ENCODE measurements at places on chromosomes 5 and 9.

DNA sequence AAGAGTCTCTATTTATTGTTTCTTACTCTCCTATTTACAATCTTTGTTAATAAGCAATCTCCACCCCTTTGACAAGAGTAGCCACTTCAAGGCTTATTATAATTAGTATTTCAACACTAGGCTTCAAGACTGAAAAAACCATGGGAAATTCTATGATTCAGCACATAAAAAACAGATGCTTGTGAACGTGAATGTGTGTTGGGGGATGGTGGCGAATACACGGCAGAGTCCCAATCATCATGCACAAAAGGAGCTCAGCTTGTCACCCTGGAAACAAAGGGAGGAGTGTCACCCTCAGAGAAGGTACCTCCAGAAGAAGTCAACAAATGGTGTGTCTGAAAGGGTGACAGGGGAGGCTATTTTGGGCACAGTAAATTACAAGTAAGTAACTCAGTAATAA lies 157.2 kb upstream of the RETREG1 start:
- DNase-seq, result no peak

DNA sequence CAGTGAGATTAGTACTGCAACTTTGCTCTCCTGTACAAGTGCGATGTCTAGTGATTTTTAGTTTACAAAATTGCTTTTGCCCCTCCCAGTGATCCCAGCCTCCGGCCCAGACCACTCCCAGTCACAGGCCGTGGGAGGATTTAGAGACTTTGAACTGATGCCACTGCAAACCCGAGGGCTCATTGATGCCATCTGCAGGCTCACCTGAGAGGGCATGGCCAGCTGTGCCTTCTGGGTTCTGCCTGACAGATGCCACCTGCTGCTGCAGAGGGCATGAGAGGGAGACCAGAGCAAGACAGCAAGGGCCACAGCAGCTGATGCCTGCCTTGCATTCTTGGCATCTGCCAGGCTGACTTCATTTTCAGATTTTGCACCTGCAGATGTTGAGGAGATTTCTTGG lies 593.8 kb downstream of the CDK5RAP2 start:
- no peak for DNase-seq

GRCh38 chr5:131230406-131230805 lies 33.4 kb upstream of the CDC42SE2 start:
- no peak for DNase-seq

GRCh38 chr5:99775189-99775588 lies 760.0 kb upstream of the FAM174A start:
- no peak for DNase-seq

DNA sequence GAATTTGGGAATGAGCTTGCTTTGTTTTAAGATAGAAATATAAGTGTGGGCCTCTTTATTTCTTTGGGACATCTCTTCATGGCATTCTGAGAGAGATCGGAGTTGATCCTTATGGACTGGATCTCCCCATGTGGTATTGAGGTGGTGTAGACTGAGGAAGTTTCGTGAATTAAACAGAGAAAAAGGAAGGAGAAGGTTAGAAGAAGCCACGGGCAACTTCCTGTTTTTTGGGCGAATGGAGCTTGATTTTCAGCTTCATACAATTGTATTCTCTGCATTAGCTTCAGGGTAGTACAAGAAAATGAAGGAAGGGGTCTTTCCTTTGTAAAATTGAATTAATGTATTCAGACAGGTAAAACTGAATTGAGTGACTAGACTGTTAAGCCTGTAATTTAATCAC lies 70.5 kb upstream of the HMHB1 start:
- DNase-seq, result no peak

DNA sequence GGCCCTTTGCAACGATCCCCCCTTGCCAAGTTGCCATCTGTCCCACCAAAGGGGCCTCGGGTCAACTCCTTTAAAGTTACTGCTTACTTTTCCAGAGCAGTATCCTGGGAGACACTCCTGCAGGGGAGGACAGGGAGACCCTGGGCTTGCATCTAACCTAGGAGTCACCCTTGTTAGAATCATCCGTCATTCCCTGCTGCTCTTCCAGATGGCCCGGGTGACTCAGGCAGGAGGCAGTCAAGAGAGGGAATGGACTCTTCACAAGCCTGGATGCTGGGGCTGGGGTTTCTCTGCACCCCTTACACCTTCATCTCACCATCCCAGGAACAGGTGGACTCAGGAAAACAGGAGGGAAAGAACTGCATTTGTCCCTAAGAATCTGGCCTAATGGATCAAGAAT lies 175.6 kb downstream of the GABBR2 start:
- DNase-seq, result no peak

DNA sequence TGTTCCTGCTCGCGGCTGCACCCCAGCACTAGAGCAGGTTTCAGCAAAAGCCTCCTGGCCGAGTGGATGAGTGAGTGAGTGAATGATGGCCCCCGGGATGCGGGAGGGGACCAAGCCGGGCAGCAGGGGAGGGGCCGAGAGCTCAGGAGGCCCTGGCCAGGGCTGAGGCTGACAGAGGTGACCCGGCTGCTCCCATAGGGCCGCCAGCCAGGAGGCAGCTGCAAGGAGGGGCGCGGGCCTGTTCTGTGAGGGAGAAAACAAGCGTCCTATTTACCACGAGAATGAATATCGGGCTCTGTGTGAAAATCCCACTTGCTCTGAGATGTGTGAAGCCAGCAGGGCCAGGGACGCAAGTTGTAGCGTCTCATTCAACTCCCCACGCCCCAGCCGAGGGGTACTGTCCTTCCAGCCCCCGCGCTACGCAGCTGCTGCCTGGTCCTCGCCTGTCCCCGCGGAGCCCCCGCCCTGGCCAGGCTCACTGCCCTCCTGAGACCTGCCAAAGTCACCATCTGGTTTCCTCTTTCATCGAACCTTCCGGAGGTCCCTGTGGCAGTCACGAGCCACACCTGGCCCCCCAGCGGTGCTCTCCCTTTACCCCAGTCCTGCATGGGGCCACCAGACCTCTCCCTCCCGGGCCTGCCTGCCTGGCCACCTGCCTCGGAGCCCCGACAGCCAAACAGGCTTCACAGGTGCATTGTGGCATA lies 38.8 kb downstream of the RASGEF1C start:
- DNase-seq, result no peak

- DNase-seq, result no peak
These were observed 400.8 kb upstream of the PIK3R1 start for GRCh38 chr5:67814569-67815311.

DNA sequence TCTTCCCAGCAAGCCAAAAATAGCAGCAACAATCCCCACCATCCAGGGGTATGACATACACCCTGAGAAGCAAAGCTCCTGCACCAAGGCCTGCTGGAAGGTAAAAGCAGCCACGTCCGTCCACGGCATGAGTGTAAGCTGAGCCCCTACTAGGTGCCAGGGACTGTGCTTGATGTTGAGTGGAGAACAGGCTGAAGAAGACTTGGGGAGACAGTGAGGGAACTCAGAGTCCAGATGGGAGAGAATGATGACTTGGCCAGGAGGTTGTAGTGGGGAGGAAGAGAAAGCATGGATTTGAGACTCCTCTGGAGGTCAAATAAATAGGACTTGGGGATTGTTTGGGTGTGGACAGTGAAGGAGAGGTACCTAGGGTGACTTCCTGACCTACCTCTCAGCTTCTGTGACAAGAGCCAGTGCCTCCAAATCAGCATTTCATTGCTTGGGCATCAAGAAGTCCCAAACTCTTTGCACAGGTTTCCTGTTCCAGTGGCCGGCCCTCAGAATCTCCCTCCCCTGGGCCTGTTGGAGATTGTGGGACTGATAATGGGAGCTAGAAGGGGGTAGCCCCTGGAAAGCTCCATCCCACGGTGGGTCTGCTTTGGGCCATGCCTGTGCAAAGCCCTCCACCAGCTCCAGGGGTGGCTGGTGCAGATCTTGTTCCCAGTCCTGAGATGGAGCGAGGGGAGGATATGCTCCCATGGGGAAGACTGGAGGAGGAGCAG lies 58.3 kb upstream of the ADAMTS2 start:
- DNase-seq, result no peak

- DNase-seq, result no peak
These were observed 32.1 kb upstream of the MAP3K1 start for GRCh38 chr5:56783261-56783660.

- no peak for DNase-seq
These were observed 12.8 kb upstream of the UNC5A start for GRCh38 chr5:176797456-176798050.

DNA sequence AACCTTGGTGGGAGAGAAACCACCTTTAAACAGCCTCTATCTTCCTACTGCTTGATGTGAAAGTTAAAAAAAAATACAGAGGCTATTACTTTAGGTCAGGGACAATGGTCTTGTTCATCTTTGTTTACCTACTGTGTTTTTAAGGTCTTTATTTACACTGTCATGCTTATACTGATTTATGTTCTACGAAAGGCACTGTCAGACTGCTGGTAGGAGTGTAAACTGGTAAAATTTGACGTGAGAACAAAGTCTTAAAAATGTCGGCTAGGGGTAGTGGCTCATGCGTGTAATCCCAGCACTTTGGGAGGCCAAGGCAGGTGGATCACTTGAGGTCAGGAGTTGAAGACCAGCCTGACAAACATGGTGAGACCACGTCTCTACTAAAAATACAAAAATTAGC lies 42.1 kb upstream of the ELOVL7 start:
- DNase-seq, result no peak
